HFFc6 (cell line): ENCODE measurements at places on chromosomes 11 and 22.

GRCh38 chr11:125071435-125071834, 8.3 kb downstream of the SLC37A2 start:
- H3K27me3 ChIP-seq, result peaks cover 4% of the 10 kb centered on the region
- H3K27ac ChIP-seq, result peak overlapping the region; percentile 47
- peaks cover 42% of the 10 kb centered on the region for H3K4me1 ChIP-seq
- H3K36me3 ChIP-seq, result no peaks in the 10 kb centered on the region
- no peak for DNase-seq
- 0 out of 2 replicates have a peak overlapping the region, but pooled peaks have one; percentile 9 for H3K4me3 ChIP-seq

GRCh38 chr11:48045536-48045935, 65.2 kb downstream of the PTPRJ start:
- DNase-seq, result no peak
- no peaks in the 10 kb centered on the region; the same call in 1 of the 2 replicates for H3K27me3 ChIP-seq
- no peaks in the 10 kb centered on the region for H3K36me3 ChIP-seq
- H3K27ac ChIP-seq, result no peak overlapping the region
- no peak overlapping the region for H3K4me3 ChIP-seq

DNA sequence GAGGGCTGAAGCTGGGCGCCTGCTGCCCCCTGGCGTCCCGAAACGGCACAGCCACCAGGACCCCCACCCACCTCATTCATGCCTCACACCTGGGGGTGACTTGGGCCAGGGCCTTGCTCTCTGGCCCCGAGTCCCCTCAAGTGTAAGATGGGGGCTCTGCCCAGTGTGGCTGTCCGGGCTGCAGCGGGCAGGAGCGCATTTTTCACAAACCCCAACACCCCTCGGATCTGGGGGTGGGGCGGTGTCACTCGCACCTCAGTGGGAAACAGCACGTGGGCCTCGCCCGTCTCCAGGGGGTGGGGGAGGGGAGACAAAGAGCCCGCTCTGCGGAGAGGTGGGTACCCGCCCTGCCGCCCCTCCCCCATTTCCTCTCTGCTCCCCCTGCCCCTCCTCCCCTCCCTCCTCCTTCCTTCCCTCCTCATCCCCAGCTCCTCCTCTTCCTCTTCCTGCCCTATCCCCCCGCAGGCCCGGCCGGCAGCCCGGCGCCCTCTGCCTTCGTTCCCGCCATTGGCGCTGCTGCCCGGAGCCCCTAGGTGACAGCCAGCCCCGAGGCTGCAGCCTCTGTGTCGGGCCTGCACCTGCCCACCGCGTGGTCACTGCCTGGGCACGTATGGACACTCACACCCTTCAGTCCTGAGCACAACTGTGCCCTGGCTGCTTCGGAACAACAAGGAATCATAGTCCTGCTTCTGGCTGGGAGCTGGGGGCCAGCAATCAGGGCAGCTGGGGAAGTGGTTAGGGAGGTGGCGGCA, 6.8 kb upstream of the CDKN1C start:
- peak overlapping the region; percentile 90 for H3K4me3 ChIP-seq
- peaks cover 7% of the 10 kb centered on the region for H3K4me1 ChIP-seq
- DNase-seq, result peak; percentile 26
- H3K36me3 ChIP-seq, result no peaks in the 10 kb centered on the region
- H3K27ac ChIP-seq, result peak overlapping the region; percentile 80

GRCh38 chr11:12029738-12030363, 21.4 kb upstream of the DKK3 start:
- peaks cover 26% of the 10 kb centered on the region for H3K4me1 ChIP-seq
- no peaks in the 10 kb centered on the region for H3K36me3 ChIP-seq
- H3K4me3 ChIP-seq, result no peak overlapping the region
- DNase-seq, result peak; percentile 39

GRCh38 chr11:9090488-9091043, 833 bp downstream of the SCUBE2 start:
- no peaks in the 10 kb centered on the region for H3K4me1 ChIP-seq
- no peak overlapping the region for H3K27ac ChIP-seq
- H3K36me3 ChIP-seq, result no peaks in the 10 kb centered on the region
- DNase-seq, result no peak
- peaks cover 17% of the 10 kb centered on the region for H3K27me3 ChIP-seq

DNA sequence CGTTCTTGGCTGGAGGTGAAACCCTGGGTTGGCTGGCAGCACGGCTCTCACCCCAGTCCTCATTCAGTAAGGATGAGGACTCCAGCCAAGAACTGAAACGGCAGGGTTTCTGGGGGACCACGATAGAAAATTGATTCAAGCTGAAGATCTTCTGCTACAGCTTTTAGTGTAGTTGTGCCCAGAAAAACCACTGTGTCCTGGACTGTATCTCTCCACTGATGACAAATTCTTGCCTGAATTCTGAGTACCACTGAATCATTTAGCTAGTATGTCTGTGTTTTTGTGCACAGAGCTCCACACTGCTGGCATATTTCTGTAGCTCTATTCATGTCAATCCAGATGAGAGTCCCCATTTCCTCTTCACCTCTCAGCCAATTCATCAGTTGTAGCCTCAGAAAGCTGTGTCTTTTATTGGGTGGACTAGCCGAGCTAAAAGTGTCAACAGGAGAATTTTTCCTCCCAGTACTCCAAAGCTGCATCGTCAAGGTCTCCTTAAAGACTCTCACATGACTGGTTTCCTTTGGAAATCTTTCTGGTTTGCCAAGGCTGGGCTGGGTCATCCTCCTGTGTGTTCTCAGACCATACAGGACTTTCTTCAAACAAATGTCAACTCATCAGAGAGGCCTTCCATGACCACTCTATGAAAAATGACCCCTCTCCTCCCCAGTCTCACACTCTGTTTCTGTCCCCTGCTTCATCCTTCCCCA, 144.6 kb downstream of the LDLRAD3 start:
- peaks cover 10% of the 10 kb centered on the region for H3K36me3 ChIP-seq
- peaks cover 45% of the 10 kb centered on the region for H3K4me1 ChIP-seq
- no peak overlapping the region; the same call in 1 of the 2 replicates for H3K4me3 ChIP-seq
- no peaks in the 10 kb centered on the region; the same call in 1 of the 2 replicates for H3K27me3 ChIP-seq
- H3K27ac ChIP-seq, result peak overlapping the region; percentile 57
